ENCODE measurements at places on chromosomes 5 and 9. TPM values are rescaled to one million over a fixed set of nuclear protein-coding genes. Genes with fewer than 3 reads are reported as not detected.

The UAP1L1 gene
- 5.5 TPM for total RNA-seq

The CD74 gene
- total RNA-seq, result 10.7 TPM

The KIF24 gene
- total RNA-seq, result 2.9 TPM

The DOCK2 gene
- total RNA-seq, result 15.6 TPM

The DMGDH gene
- 1.9 TPM for total RNA-seq

The PCDHA1 gene
- total RNA-seq, result not detected

The TRIM36 gene
- total RNA-seq, result 1.2 TPM

The ADGRV1 gene
- not detected for total RNA-seq

The OBP2B gene
- total RNA-seq, result not detected

The SPINK6 gene
- total RNA-seq, result 1.1 TPM

The SLC6A18 gene
- not detected for total RNA-seq

The SPATA31D4 gene
- not detected for total RNA-seq

The C8G gene
- not detected for total RNA-seq

The ADGRD2 gene
- not detected for total RNA-seq

Measured in myometrial cell (primary cell).